ENCODE measurements at places on chromosomes 16 and 17. TPM values are rescaled to one million over a fixed set of nuclear protein-coding genes. Genes with fewer than 3 reads are reported as not detected.

DNA sequence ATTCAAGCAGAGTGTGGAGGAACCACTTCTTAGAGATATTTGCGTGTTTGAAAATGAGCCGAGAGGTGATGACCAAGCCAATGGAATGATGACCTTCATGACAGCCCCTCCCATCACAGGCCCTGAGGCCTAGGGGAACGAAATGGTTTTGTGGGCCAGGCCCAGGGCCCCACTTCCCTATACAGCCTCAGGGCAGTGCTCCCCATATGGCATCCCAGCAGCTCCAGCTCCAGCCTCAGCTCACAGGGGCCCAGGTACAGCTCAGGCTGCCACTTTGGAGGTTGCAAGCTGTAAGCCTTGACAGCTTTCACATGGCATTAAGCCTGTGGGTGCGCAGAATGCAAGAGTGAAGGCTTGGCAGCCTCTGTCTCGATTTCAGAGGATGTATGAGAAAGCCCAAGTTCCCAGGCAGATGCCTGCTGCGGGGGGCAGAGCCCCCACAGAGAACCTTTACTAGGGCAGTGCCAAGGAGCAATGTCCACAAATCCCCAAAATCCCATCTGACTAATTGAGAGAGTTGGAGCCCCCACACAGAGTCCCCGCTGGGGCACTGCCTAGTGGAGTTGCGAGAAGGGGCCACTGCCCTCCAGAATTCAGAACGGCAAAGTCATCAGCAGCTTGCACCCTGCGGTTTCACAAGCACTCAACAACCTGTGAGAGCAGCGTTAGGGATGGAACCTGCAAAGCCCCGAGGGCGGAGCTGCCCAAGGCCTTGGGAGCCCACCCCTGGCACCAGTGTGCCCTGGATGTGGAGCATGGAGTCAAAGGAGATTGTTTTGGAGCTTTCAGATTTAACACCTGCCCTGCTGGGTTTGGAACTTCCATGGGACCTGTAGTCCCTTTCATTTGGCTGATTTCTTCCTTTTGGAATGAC is 21.2 kb downstream of the CHMP6 start:
- DNase-seq = no peak

DNA sequence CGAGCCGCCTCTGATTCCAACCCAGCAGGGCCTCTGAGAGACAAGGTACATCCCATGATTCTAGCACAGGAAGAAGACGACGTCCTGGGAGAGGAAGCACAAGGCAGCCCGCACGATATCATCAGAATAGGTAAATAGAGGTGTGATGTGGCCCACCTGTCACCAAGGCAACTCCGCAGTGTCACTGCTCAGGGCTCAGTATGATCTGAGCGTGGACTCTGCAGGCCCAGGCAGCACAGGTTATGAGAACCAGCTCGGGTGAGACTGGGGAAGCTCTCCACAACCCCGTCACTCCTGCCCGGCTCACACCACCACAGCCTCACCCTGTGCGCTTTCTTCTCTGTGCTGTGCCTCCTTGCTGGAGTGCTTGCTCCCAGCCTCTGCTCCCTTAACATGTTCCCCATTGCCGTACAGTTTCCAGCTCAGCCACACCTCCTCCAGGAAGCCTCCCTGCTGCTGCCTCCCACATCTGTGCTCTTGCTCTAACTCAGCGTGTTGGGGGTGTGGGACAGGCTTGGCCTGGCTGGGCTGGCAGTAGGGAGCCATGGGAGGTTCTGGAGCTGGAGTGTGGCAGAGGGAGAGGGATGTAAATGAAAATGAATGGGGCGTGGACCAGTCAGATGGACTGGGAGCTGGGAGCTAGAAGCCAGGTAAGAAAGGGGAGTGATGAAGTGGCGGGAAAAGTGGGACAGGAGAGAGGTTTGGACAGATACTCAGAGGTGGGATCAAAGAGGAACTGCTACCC is 7.7 kb downstream of the METTL22 start:
- no peak for DNase-seq

- DNase-seq = no peak
Measured at GRCh38 chr17:34850964-34851363, 110.3 kb downstream of the CCT6B start.

- DNase-seq = no peak
Measured at GRCh38 chr16:49268667-49269066, 13.0 kb downstream of the CBLN1 start.

- DNase-seq = no peak
Measured at GRCh38 chr16:67357561-67357960, 30.9 kb downstream of the LRRC36 start.

- DNase-seq = peak; percentile 51
Measured at GRCh38 chr16:55701442-55702319, 45.9 kb downstream of the SLC6A2 start.

DNA sequence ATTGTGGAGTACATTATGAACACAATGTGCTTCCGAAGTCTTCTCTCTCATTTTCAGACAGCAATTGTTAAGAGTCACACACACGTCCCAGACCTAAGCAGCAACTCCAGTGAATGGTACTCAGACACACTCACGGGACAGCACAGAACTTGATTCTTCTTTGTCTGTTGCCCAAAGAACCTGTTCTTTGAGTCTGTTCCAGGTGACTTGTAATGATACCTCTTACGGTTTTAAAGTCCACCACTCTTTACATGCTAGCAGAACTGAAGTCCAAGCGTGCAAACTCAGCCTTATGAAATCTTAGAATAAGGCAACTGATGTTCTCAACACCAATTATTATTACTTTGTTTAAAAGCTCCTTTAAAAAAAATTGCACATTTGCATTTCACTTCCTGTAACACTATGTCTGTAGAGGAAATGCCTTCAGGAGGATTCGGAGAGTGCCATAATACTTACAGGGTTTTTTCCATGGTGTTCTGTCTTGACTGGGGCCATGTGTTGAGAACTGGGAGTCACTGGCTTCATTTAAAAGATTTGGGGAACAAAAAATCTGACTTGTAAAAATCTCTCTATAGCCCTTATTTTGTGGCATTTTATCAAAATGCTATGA is 48.1 kb downstream of the MARF1 start:
- DNase-seq = no peak

GRCh38 chr17:68205808-68206720 is 41.8 kb upstream of the AMZ2 start:
- DNase-seq = peak; percentile 20

DNA sequence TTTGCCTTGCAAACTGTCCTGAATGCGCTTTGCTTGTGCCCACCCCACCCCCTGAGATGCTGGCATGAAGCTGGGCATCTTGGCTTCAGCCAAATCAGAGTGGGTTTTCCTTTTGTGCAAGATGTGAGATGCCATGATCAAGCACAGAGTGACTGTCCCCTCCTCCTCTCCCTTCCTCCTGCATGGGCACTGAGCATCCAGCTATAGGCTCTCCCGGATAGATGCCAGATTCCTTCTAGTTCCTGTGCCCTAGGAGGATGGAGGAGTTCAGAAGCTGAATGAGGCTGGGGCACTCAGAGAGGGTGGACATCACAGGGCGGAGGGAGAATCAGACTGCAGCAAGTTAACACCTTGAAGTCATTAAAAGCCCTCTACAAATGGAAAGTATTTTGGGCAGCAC is 384.1 kb upstream of the CCL2 start:
- no peak for DNase-seq

DNA sequence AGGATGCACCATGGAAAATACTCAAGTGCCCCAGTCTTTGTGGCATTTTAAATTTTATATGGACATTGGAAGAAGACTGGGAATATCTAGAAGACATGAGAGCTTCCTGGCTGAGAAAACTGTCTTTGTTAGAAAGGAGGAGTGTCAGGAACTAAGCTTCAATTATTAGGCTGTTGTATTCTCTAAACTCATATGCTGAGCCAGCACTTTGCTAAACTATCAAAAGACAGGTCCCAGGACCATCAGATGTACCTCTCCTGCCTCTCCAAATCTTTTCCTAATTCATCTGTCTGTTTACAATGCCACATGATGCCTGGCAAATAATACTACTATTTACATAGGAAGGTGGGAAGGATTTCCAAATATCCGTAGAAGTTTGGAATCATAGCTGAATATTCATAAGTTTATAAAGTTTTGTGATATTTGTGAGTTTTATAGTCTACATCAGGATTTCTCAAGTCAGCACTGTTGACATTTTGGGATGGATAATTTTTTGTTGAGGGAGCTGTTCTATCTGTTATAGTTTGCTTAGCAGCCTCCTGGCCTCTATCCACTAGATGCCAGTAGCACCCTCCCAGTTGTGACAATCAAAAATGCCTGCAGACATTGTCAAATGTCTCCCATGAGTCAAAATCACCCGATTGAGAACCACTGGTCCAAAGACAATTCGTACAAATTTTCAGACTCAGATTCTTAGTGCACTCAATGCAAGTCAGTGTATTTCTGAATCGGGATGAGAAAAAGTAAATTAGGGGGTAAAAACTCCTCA is 61.2 kb upstream of the NETO2 start:
- DNase-seq = no peak

GRCh38 chr16:74521691-74522090 is 85.2 kb downstream of the GLG1 start:
- peak; percentile 33 for DNase-seq

GRCh38 chr17:73020110-73020509 is 72.4 kb downstream of the SLC39A11 start:
- DNase-seq = no peak

DNA sequence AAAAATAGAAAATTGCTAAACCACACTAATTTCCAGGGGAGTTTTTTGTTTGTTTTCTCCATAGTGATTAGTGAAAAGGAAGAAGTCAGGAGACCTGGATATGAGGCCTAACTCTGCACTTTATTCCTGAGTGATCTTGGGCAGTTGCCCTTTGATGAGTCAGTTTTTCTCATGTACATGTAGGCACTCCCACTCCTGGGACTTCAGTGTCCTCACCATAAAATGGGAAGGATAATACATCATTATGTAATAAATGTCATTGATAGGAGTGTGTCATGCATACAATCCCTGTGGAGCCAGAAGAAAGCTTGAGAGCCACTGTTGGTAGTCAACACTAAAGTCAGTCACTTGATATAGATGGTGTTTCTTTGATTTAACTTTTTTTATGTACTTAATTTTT is 32.5 kb downstream of the WIPF2 start:
- peak; percentile 82 for DNase-seq

GRCh38 chr16:66367968-66368891 is 1.7 kb downstream of the CDH5 start:
- DNase-seq = no peak

DNA sequence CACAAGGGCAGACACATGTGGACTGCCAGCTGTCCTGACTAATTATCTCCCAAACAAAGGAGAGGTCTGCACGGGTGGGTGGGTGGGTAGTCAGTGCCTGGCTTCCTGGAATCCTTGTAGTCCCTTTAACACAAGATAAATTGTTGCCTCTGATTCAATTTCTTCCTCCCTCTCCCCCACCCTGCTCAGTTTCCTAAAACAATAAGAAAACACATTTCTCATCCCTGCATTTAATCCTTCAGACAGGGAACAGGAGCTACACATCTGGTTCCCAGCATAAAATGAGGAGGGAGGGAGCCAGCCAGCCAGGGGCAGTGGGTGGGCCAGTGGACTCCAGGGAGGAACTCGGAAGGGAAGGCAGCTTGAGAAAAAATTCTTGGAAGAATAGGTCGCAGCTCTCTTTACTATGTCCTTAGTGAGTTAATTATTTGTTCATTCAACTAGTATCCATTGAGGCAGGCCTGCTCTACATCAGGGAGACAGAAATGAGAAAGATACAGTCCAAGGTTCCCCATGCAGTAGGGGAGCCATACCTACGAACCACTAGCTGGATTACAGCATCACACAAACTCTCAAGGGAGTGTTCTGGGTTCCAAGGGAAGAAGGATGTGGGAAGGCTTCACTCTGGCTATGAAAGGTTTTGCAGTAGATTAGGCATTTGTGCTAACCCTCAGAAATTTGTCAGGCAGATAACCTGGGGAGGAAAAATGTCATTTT is 58.3 kb downstream of the CCT6B start:
- no peak for DNase-seq

- DNase-seq = no peak
Measured at GRCh38 chr17:48909783-48910182, 1.6 kb downstream of the UBE2Z start.

DNA sequence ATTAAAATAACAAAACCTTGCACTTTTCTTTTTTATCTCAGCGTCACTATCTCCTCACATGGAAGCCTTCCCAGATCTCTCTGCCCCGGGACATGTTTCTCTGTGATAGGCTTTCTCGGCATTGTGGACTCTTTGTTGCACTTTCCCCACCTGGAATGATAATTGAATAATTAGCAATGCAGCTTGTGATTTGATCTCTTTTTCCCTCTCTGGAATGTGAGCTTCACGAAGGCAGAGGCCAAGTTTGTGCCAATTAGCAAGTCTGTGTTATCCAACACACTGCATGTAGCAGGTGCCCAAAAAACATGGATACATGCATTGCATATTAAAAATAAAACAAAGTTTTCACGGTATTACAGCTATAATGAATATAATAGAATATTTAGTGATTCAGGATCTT is 431.2 kb downstream of the HAPSTR1 start:
- DNase-seq = no peak

DNA sequence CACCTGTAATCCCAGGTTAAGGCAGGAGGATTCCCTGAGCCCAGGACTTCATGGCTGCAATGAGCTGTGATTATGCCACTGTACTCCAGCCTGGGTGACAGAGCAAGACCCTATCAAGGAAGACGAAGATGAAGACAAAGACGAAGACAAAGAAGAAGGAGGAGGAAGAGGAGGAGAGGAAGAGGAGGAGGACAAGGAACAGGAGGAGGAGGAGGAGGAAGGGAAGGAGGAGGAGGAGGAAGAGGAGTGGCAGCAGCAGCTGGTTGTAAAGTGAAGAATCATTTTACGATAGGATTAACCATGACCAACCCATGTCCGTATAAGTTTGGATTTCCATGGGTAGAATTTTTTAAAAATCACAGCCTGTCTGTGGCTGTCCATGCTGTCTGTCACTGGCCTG is 316.8 kb upstream of the TNRC6C start:
- no peak for DNase-seq

- DNase-seq = no peak
Measured at GRCh38 chr17:55230716-55231115, 34.0 kb upstream of the HLF start.

DNA sequence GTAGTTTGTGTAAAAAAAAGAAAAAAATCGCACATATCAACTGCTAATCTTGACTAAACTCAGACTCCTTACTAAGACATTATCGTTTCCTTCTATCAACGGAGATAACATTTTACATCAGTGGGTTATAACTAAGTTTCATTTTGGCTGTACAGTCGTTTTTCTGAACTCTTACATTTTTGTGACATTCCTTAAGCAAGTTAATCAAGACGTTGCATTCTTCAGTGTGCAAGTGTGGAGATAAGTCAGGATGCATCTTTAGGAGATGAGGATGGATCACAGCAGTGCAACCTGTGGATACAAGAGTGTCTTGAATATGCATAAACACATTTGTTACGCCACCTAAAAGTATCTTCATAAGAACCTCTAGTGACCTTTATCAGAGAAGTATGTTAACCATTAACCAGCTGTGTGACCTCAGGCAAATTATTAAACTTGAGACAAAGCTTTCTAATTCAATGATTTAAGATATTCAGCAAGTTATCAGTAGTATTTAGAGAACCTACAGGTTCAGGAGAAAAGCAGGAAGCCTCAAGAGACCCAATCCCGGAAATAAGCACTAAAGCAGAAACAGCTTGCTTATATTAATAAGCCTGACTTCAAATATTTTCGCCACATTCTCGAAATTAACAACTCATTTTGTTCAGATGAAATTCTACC is 9.4 kb downstream of the CMC2 start:
- DNase-seq = peak; percentile 67

GRCh38 chr17:77666881-77667395 is 291.6 kb upstream of the TNRC6C start:
- DNase-seq = no peak

The DNAH9 gene
- not detected for total RNA-seq

The ADGRG3 gene
- not detected for total RNA-seq

The RBFOX1 gene
- total RNA-seq = not detected

The HBQ1 gene
- total RNA-seq = 0.63 TPM

The FTO gene
- 135 TPM for total RNA-seq

The SAP30BP gene
- 45.8 TPM for total RNA-seq

The HSF4 gene
- 6.4 TPM for total RNA-seq

Data from fibroblast of the aortic adventitia (primary cell).